ENCODE measurements at places on chromosomes 5 and 9.

GRCh38 chr9:113617550-113617949 is 154.0 kb downstream of the RGS3 start:
- DNase-seq, result no peak

DNA sequence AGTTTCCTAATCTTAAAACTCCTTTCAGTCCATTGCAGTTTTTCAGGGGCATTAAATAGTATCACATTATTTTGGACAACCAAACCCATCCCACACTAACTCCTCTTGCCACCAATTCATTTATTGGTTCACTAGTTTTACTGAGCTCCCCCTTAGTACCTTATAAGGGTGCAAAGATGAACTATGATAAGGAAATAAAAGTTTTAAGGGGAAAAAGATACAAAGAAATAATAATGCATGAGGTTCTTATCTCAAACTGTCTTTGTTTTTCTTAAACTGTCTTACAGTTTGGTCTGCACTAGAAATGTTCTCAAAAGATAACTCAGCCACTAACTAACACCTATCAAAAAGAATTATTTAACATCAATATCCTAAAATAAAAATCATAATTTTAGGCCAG is 8.4 kb downstream of the SCAI start:
- no peak for DNase-seq

- no peak for DNase-seq
Measured at GRCh38 chr5:155826611-155827507, 500.1 kb upstream of the SGCD start.

DNA sequence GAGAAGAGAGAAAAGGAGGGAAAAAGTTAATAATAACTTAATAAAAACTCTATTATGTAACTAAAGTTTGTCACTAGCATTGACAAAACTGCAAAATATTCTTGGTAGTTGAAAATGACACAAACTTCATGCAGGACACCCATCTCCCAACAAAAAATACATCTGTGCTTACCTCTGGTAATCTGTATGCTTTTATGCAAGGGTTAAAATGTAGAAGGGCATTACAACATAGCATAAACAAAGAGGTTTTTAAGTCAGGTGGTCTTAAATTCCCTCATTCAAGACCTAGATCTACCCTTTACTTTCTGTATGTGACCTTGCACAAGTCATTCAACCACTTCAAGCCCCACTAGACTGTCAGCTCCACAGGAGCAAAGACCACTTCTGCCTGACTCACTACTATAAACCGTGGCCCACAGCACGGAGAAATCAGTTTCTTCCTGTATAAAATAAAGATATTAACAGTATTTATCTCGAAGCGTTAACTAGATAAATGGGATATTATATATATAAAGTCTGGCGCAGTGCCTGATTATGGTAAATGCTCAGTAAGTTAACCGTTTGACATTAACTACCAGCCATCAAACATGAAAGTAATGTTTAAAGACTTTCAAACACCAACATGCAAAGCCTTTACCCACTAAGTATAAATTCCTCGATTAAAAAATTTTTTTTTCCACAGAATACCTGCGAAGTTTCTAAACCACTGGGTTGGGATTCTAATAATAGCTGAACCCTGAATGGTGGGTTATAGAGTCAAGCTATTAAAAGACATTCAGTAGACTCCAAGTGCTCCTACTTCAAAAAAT is 2.0 kb downstream of the FBXL17 start:
- peak; percentile 9 for DNase-seq

DNA sequence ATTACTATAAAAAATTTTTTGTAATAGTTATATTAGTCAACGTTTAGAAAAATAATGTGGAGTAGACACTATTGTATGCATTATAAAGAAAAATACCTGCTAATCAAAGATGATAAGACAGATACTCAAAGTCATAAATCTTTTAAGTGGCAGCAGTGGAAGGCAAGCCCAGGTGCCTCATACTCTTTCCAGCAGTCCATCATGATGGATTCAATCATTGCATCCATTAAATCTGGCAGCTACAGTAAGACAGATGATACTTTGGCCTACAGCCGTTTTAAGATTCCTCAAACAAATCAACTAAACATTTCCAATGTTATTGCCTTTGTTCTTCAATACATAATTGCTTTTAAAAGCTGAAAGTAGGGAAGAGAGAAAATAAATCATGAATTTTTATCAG is 1392.9 kb upstream of the NUDT12 start:
- DNase-seq, result no peak

DNA sequence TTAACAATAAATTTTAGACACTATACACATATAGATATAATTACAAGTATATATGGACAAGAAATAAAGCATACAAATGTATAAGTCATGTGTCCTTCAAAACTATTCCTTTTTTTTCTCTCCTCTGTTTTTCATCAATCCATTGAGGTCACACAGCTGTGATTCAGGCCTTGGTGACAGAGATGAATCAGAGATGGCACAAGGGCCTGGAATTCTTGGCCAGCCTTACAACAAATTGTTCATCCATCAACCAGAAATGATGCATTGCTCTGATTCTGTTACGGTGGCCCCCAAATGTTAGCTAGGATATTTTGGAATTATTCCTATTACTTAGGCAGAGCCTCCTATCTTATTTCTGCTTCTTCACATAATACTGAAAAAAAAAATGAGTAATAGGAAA is 108.7 kb upstream of the MPDZ start:
- no peak for DNase-seq

- no peak for DNase-seq
Measured at GRCh38 chr9:840343-840742, 1.2 kb upstream of the DMRT1 start.
